ENCODE measurements at places on chromosomes 2 and 18. TPM values are rescaled to one million over a fixed set of nuclear protein-coding genes. Genes with fewer than 3 reads are reported as not detected.

The INPP1 gene
- 13.0 TPM for total RNA-seq

The CD28 gene
- total RNA-seq, result not detected

The SERPINB8 gene
- 68.4 TPM for total RNA-seq

The FRZB gene
- total RNA-seq, result 0.17 TPM

The LYPD1 gene
- total RNA-seq, result not detected

The NPAS2 gene
- total RNA-seq, result 116 TPM

The PRSS56 gene
- total RNA-seq, result not detected

The TTC21B gene
- 20.7 TPM for total RNA-seq

The ITGA4 gene
- total RNA-seq, result 59.7 TPM

The DCAF17 gene
- total RNA-seq, result 22.8 TPM

The PLEK gene
- total RNA-seq, result not detected

The DNAH7 gene
- 1.0 TPM for total RNA-seq

The IL1RL1 gene
- total RNA-seq, result not detected

The MOCOS gene
- total RNA-seq, result 7.5 TPM

The NOL4 gene
- 0.33 TPM for total RNA-seq

The TFCP2L1 gene
- 50.5 TPM for total RNA-seq

The IL18R1 gene
- total RNA-seq, result 1.2 TPM

The VSNL1 gene
- 5.0 TPM for total RNA-seq

The TSGA10 gene
- total RNA-seq, result 10.2 TPM
